ENCODE measurements at places on chromosomes 13 and 19.

DNA sequence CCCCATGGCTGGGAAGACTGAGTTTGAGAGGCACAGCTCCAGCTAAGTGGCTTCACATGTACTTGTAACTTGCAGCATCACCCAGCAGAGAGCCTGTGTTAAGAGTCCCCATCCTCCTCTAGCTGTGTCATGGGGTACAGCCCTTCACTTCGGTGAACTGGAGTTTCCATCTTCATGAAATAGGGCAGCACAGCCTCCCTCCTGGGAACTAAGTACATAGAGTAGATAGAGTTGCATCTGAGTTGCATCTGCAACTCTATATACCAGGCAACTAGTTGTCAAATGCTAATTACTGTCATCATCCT lies 1.2 kb downstream of the PRDX2 start:
- DNase-seq = no peak

DNA sequence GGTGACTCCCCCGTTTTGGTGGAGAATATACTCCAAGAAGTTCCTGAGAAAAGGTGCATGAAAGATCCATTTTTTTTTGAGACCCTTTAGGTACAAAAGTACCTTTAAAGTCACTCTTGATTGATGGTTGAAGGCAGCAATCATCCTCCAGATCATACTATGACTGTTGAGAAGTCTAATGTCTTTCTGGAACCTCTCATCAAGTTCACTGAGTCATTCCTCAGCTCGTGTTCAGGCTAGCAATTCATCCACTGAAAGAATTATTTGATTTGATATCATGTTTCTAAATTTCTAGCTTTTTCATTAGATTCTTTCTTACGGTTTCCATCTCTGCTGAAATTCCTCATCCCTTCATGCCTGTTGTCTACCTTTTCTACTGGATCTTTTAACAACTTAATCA lies 65.1 kb upstream of the GJB6 start:
- DNase-seq = no peak

GRCh38 chr13:114115191-114115671 lies 17.2 kb downstream of the RASA3 start:
- no peak for DNase-seq

- DNase-seq = no peak
Observed at GRCh38 chr13:25406377-25406776, 34.6 kb downstream of the ATP8A2 start.

DNA sequence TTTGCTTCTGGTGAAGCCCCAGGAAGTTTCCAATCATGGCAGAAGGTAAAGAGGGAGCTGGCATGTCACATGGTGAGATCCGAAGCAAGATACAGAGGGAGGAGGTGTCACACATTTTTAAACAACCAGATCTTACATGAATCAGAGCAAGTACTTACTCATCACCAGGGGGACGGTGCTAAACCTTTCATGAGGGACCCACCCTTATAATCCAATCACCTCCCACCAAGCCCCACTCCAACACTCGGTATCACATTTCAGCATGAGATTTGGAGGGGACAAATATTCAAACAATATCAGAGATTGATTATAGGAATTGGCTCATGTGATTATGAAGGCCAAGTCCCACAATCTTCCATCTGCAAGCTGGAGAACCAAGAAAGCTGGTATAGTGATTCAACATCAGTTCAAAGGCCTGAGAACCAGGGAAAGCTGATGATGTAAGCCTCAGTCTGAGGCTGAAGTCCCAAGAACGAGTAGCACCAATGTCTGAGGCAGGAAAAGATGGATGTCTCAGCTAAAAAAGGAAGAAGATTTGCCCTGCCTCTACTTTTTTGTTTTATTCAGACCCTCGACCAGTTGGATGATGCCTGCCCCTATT lies 58.6 kb upstream of the WDFY2 start:
- DNase-seq = no peak
